SJCRH30 (cell line): ENCODE measurements at places on chromosomes 12 and 14.
A peak's percentile ranks its signal among the peaks of the same experiment; 100 is the strongest.

DNA sequence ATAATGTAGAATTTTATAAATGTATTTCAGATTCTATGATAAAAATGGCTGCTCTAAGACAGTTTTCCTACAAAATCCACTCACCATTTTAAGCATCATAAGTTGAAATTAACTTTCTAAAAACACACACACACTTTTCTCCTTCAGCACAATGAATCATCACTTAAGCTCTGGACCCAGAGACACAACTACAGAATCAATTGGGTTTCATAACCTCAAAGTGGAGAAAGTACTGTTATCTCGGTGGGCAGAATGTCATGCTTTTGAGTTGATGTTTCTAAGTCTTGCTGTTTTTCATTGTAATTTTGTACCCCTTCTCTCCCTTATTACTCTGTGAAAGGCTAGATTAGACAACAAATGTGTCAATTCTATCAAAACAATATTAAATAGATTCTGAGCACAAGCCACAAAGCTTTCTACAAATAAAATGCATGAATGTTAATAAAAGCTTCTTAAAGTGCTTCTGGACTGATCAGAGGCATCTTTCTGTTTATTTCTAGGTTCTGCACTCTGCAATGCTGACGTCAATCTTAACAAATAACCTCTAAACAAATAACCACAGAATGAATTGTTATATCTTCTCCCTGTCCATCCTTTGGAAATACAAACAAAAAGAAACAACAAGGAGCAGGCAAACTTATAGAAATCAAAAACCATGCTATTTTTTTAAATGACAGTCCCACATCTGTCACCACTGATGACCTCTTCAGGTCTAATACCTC is 8.2 kb downstream of the IPO8 start:
- DNase-seq = no peak

DNA sequence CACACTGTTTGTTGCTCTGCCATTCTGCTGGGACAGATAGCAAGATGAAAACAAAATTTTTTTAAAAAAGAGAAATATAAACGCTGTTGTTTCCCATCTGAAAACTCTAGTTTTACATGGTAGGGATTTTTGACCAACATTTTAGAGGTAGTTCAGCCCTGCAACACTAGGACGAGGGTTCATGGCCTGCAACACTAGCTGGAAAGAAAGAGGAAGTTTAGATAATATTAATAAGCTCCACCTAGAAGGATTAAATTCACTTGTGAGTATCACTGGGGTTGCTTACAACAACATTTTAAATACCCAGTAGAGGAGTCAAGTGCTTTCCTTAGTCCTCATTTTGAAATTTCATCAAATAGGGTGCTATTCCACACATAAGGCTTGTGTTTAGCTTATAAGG is 68.2 kb downstream of the SRGAP1 start:
- no peak for DNase-seq

GRCh38 chr12:113932381-113933196 is 33.5 kb downstream of the RBM19 start:
- no peak for DNase-seq

DNA sequence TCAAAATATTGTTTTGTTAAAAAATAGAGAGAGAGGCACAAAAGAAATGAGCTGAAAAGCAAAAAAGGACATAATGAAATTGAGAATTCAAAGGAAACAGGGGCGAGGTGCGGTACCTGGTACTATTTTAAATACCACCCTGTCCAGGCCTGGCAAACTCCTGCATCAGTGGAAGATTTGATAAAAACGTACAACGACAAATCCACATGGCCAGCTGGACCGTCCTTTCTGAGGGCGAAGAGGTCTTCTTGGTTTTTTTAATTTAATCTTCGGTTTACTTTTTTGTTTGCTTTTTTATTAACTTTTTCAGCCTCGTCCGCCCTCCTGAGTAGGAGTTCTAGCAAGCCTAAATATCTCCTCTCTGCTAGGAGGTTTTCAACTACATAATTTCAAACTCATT is 11.9 kb downstream of the BCL11B start:
- DNase-seq = no peak

GRCh38 chr12:116320791-116321217 is 43.3 kb upstream of the MED13L start:
- DNase-seq = no peak

GRCh38 chr12:131720921-131721320 is 10.0 kb downstream of the SFSWAP start:
- DNase-seq = no peak

DNA sequence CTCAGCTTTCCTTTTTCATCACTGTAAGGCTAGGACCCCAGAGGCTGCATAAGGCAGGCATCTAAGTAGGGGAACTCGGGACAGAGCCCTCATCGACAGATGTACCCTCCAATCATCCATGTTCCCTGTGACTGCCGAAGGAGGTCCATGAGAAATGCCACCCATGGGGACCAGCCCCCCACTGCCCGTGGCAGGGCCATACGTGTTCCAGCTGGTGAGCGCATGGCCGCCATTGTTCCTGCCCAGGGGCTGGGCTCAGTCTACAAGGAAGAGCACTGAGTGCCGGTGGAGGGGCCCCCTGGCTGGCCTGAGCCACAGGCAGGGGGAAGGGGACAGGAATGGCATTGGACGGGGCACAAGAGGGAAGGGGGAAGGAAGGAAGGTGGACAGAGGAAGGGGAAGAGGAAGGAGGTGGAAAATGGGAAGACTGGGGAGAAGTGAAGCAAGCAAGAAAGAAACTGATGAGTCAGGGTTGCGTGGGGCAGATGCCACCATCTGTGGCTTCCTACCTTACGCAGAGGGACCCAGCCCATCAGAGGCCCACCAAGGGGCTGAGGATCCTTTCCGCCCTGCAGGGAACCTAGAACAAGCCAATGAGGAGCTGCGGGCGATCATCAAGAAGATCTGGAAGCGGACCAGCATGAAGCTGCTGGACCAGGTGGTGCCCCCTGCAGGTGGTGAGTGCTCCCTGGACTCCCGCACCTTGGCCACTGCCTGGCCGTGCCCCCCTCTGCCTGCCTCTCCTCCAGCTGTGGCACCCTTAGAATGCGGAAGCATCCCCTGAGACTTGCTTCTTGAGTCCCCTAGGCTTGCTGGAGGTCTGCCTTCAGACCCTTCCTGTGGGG is 120.6 kb upstream of the FKBP4 start:
- no peak for DNase-seq

DNA sequence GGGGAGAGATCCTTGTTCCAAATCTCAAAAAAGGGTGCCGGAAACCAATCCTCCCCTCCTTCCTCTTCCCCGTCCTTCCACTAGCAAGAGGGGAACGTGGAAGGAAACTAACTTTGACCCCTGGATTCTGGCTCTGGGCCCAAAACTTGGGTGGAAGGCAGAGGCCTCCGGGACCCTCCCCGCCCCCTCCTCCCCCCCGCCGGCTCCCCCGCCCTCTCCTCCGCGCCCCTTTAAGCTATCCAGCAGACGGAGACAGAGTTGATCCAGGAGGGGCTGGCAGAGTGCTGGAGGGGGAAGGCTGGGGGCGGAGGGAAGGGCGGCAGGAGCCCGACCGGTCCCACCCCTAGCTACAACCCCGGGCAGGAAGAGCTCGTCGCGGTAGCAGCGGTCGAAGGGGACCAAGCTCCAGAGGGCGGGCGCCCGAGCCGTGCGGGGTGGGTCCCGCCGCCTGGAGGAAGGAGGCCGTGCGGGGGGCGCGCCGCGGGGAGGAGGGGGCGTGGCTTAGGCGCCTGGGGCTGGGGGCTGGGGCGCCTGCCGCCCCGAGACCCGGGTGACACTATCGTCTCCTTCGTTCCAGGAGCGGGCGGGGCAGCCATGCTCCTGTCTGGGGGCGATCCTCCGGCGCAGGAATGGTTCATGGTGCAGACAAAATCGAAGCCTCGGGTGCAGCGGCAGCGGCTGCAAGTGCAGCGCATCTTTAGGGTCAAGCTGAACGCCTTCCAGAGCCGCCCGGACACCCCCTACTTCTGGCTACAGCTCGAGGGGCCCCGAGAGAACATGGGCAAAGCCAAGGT is at the start of gene NYNRIN:
TSS of gene NYNRIN (plus strand) at position 351 of the 794 bp plus-strand sequence. CDS start at position 595, 244 bp downstream.
- DNase-seq = peak; percentile 69

DNA sequence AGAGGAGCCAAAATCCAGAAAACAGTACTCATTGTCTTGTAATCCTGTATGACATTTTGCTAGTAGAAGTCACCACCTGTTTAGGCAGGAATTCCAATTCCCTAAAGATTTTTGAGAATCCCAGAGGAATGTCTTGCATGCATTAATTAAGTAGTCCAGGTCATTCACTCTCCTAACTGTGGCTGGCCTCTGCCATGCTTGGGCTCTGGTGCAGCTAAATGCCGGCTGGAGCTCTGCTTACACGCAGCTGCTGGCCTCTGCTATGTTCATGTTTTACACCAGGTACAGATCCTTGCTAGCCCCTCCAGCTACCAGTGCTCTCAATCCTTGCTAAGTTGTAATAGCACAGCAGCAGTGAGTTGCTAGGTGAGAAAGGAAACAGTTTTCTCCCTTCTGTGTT is 16.3 kb upstream of the HIF1A start:
- DNase-seq = peak; percentile 89

DNA sequence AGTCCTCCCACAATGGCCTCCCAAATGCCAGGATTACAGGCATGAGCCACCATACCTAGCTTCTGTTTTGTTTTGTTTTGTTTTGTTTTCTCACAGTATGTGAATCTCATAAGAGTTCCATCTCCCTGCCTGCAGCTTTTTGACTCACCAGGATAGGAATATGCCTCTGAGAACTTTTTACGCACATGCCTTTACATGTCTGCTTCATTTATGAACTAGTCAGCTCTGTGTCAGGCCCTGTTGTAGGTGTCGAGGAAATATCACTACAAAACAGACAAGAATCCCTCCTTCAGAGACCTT is 89.0 kb downstream of the BORCS5 start:
- DNase-seq = no peak

- no peak for DNase-seq
Observed at GRCh38 chr14:47710581-47710980, 35.2 kb upstream of the MDGA2 start.

DNA sequence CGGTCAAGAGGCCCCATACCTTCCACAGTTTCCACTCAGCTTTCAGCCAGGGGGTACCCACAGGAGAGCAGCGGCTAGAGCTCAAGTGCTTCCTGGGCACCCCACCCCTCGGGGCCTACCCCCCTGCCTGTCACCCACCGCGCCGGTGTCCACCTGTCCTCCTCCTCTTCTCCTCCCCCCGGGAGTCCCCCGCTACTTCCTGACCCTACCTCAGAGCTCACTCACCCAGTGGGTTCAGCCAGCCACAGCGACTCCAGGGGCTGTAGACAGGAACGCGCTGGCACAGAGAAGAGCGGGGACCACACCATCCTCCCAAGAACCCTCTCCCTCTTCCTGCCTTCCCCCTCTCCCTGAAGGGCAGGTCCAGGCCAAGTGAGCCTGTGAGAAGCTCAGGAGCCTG is 123.0 kb downstream of the ESRRB start:
- no peak for DNase-seq

DNA sequence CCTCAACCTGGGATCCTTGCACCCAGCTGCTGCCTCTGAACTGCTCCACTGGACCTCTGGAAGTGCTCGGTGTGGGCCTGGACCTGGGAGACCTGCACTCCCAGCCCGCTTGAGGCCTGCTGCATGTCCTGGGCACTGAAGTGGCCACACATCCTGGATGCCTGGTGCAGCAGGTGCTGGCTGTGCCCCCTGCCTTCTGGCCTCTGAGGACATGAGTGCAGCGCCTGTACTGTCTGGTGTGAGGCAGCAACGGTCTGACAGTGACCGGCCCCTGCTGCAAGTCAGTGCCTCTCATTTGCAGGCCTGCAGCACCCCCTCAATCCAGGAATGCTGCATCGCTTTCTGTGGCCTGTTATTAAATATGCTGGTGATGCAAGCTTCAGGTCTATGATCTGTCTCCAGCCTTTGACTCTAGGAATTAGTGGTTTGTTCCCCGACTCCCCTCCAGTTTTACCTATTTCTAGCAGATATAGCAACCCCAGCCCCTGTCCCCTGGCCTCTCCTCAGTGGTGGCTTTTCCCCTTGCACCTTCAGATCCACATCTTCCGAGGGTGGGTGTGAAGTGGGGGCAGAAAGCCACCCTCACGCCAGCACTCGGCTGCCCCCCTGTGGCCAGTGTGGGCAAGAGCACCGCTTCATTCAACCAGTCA is 3.6 kb downstream of the SMIM41 start:
- peak; percentile 85 for DNase-seq

DNA sequence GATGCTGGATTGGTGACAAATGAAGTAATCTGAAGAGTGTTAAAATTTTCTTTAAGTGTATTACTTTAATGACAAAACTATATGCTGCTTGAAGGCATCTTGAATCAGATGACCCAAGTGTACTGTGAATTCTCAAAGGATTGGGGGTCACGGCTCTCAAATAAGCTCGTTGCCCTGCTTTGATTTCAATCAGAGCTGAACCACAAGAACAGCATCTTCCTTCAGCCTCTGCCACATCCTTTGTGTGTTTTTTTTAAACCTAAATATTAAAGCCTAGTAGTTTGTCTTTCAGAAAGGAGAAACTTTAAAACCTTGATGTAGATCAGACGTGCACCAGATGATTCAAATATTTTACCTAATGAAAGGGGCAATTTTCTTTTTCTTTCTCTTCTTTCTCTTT is 11.7 kb downstream of the ELK3 start:
- no peak for DNase-seq

DNA sequence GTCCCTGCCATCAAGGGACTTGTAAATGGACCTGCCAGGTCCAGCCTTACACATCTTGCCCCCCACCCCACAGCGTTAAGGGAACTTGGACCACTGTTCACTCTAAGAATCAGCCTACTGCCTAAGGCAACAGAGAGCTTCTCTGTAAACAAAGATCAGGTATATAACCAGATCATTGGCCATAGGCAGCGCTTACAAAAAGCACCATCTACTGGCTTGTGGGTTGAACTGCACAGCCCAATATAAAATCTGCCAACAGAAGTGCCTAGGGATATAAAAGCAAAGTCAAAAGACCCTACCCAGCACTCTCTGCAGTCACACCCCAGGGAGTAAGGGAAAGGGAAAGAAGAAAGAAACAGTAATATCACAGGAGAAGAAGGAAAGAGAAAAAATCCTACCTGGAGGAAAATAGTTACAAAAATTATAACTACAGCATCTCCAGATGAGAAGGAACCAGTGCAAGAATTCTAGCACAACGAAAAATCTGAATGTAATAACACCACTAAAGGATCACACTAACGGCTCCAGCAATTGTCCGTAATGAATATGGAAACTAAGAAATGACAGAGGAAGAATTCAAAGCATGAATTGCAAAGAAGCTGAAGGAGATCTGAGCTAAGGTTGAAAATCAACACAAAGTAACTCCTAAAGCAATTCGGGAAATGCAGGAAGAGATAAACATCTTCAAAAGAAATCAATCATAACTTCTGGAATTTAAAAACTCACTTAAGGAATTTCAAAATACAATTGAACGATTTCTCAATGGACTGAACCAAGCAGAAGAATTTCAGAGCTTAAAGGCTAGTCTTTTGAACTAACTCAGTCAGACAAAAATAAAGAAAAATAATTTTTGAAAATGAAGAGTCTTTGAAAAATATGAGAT is 95.2 kb upstream of the PCED1B start:
- peak; percentile 61 for DNase-seq

- DNase-seq = peak; percentile 33
Observed at GRCh38 chr14:104509673-104510072, 69.9 kb upstream of the C14orf180 start.

DNA sequence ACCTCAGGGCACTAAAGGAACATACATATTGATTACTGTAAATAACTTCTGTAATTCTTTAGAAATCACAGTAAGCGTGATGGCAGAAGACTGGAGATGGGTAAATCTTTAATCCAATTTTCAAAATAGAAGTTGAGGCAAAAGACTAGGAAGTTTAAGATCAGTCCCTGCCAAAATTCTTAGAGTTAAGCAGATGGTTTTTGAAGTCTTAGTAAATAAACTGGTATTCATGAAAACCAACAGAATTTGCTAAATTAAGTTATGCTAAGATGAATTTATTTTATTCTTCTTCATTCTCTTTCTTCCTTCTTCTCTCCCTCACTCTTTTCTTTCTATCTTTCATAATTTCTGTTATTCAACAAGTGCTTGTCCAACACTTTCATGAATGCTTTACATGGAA is 98.4 kb upstream of the GARIN6 start:
- DNase-seq = no peak
